ENCODE measurements at places on chromosomes 12 and 14.

- no peak for DNase-seq
Observed at GRCh38 chr12:127416796-127417195, 850.2 kb upstream of the TMEM132C start.

DNA sequence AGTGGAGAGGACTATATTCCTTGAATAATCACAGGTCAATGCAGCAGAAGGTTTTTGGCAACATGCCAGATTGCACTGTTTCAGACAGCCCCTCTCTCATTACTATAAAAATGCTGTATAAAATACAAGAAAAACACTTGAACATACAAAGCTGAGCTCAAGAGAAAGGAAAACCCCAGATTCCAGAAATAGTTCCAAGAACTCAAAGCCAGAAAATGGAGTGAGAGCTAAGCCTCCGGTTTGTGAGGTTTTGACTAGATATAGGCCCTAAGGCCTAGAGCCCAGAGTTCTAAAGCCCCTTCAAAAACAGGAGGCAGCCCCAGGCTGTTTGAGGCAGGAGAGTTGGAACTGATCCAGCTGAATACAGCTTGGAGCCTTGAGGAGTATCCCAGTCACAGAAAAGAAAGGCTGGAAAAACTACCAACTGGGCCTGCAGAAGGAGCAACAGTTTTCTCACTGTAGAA, 29.4 kb upstream of the ACTN1 start:
- no peak for DNase-seq

GRCh38 chr12:101923045-101923718, 45.8 kb downstream of the DRAM1 start:
- DNase-seq, result no peak

DNA sequence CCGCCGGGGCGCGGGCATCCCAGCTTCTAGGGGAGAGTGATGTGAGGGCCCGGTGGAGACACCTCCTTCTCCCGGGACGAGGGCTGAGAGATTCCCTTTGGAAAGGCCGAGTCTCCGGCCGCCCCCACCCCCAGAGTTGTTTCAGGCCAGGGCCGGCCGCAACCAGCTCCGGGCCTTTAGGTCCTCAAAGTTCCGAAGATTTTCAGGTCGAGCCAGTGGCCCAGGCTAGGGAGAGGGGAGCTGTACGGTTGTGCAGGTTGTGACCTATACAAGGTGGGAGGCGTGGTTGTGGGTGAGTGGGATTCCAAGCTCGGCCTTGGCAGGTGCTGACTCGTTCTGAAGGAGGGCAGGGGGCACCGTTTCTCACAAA, 18.4 kb upstream of the ANKRD33 start:
- no peak for DNase-seq

- no peak for DNase-seq
Observed at GRCh38 chr12:132129007-132129406, 15.1 kb downstream of the DDX51 start.

GRCh38 chr14:57479197-57479596, 14.5 kb downstream of the CCDC198 start:
- DNase-seq, result no peak

GRCh38 chr12:68117661-68118060, 41.9 kb downstream of the IFNG start:
- DNase-seq, result no peak

DNA sequence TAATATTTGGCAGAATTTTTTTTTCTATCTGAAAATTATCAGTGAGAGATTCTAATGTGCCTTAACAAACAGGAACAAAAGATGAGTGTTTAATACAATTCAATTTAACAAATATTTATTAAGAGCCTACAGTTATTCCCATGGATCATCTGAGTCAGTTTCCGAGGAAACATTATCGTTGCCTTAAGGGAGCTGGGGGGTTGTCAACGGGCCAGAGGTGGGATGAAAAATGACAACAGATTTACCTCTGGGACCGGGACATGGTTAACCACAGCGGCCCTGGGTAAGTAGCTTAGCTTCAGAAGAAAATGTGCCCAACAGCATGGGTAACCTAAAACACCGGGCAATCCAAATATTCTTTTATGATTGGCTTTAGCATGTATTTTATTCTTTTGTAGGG, 113.6 kb downstream of the DAD1 start:
- no peak for DNase-seq

- no peak for DNase-seq
Observed at GRCh38 chr14:86373886-86374285, 843.9 kb downstream of the FLRT2 start.

- DNase-seq, result no peak
Observed at GRCh38 chr14:77022236-77022852, 6.2 kb downstream of the IRF2BPL start.

DNA sequence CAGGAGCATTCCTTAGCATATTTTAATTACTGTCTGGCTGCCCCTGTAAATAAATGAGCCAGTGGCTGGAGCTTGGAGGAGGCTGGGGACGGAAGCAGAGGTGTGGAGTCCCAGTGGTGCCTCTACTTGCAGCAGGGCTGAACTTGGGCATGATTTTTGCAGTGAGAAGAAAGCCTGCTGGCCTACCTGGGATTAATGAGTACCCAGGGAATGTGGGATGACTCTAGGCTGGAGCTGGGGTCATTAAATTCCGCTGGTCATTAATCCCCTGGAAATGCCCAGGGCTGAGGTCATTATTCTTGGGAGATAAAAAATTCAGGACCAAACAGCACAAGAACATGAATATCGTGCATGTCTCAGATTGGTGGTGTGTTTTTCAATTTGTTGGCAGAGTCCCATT, 753.3 kb downstream of the VRK1 start:
- no peak for DNase-seq

- DNase-seq, result no peak
Observed at GRCh38 chr14:64787619-64788018, 83.4 kb downstream of the PLEKHG3 start.

DNA sequence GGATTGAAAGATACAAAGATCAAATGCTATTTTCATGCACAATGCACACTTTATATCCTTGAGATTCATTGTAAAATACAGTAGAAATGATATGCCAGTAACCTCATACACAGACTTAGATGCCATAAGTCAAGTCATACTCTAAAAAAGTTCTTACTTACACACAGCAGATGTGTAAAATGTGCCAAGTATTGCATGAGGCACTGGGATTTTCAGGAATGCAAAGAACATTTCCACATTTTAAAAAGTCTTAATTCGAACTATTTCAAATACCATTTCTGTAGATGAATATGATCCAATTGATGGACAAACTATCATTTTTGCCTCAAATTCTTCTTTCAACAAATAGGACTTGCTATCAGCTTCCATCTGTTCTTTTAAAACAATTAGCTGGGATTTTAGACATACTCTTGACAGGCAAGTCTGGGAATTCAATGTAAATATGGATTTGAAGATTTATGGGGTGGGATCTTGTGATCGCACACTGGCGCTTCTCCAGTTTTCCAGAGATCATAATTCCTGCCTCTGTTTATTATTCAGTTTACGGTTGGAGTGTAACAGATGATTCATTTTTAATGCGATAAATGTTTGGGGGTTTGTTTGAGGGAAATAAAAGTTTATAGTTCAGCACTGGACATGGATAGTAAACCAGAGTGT, 183.8 kb downstream of the PAX9 start:
- no peak for DNase-seq

GRCh38 chr14:99125113-99125512, 146.9 kb downstream of the BCL11B start:
- no peak for DNase-seq

GRCh38 chr12:104966677-104967076, 8.6 kb upstream of the SLC41A2 start:
- no peak for DNase-seq

DNA sequence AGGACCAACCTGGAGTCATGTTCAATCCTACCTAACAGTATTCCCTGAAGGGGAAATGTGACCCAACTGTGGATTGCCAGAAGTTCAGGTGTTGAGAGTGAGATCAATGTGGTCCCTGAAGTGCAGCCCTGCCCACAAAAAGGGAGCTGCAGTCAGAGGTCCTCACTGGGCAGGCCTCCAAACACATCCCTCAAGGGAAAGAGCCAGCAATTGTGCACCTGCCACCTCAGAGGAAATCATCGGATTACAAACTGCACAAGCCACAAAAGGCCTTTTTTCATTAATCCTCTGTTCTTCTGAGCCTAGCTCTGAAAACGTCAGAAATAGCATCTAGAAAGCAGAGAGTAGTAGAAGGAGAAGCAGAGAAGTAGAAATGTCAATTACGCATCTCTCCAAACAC, 10.8 kb upstream of the MDM1 start:
- no peak for DNase-seq

DNA sequence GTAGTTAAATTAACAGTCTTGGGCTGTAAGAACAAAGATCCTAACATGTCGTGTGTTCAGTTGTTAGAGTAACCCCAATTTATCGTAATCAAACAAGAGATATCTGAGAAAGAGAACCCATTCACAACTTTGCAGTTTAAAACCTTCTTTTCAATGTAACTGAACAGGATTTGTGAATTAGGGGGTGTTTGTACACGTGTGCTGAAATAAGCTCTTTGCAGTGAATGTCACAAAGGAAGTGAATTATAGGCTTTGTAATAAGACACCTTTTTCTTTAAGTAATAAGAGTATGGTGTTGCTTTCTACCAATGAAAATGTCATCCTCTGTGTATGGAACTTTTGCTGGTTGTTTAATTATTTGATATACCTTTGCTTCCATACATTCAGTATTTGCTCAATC, 114.0 kb downstream of the ALX1 start:
- DNase-seq, result no peak

DNA sequence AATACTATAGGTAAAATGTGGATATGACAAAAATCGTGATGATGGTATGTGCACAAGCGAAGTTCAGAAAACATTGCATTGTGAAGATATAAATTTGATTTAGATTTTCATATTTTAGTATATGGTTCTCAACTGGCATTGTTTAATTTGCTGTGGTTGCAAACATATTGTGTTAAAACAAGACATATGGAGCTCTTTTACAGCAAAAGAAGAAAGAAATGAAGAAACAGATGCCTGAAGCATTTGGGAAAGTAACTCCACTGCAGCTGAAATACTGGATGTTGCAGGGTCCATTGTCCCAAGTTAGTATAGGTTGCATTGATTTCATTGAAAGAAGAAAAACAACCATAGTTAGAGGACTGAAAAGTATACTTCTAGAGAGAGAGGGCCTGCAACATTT, 185.8 kb upstream of the SSTR1 start:
- no peak for DNase-seq

- no peak for DNase-seq
Observed at GRCh38 chr12:15265875-15266274, 44.7 kb upstream of the RERG start.

DNA sequence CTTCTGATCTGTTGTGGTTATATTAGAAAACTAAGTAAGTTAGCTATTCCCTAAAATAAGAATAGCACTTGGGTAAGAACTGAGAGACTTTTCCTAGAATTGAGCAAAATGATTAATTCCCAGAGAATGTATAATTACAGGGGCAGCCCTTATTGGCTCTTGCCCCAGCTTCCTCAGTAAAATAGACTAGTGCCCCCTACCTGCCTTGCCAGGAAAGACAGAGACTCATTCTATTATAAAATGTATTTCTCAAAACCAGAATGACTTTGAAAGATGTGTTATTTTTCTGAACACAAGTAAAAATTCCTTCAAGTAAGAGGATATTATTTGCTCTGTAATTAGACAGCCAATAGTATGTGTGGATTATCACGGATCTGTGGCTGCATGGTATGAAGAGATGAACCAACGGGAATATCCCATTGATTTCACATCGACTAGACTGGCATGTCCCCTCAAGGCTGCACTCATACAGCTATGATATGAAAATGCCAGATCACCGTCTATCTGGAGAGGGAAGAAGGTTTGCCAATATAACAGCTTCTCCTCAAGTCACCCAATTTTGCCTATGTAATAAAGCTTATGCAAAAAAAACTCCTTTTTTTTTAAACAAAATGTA, 7.4 kb upstream of the GLRX5 start:
- DNase-seq, result no peak

- no peak for DNase-seq
Observed at GRCh38 chr12:2075508-2076195, 22.9 kb downstream of the CACNA1C start.

DNA sequence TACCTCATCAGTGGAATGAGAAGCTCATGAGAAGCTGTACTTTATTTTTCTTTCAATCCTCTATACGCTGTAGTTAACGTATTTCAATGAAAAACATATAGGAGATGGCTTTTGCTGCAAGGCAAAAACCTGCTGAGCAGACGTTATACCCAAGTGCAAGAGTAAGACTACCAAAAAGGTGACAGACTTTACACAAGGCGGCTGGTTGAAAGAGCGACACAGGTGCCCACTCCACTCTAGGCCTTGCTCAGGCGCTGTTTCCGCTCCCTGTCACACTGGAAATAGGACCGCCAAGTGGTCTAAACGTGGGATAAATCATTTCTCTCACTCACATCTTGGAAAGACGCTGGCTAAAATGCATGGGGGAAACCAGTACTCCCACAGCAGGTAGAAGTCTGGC, 54.5 kb downstream of the PPP2R5C start:
- no peak for DNase-seq

DNA sequence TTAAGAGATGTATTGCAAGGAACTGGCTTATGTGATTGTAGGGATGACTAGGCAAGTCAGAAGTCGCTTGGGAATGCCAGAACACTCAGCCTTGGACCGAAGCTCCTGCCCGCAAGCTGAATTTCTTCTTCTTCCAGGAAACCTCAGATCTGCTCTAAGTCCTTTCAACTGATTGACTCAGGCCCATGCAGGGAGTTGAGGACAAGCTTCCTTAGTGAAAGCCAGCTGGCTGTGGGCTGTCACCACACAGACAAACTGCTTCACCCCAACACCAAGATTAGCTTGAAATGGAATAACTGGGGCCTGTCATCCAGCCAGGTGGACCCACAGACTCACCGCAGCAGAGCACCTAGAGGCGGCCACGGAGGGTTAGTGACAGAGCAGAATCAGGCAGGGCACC, 24.7 kb downstream of the BDKRB2 start:
- no peak for DNase-seq

DNA sequence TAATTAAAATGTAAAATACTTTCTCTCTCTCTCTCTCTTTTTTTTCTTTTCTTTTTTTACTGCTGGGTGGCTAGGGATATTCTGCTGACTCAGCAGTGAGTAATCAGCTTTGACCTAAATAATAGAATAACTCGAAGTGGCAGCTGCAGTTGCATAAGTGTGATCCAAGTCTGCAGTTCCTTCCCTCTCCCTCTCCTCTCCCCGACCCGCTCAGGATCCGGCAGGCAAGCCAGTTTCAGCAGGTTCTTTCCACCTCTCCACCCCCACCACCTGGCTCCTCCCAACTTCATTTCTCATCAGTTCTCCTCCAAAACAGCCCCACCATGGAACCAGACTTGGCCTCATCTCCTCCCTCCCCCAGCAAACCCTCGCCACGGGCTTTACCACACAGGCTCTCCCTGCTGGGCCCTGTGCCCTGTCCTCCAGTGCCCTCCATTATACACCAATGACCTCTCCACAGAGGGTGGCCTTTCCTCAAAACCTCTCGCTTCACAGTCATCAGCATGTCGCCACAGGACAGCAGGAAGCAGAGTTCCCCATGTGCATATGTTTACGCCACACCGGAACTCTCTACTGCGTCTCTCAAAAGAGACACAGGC, 22.4 kb downstream of the SLC7A8 start:
- DNase-seq, result no peak

DNA sequence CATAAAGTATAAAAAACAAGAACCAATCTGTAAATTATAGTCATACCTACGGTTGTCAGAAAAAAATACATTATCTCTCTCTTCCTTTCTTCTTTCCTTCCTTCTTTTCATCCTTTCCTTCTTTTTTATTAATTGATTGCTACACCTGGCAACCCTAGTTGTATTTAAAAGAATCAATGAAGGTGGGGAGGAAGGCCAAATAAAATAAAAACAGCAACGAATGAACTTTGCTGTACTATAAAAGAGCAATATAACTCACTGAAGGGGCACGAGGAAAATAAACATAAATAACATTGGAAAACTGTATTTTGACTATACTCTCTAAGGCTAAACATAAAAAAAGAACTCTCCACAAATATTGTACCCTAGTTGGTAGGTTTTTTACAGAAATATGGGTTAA, 898.2 kb upstream of the USP15 start:
- DNase-seq, result no peak

All from GM18507 (cell line).